ENCODE measurements at places on chromosomes 7 and 10.

GRCh38 chr7:26485367-26485934, 193.8 kb downstream of the SNX10 start:
- no peak for DNase-seq

- DNase-seq = no peak
Observed at GRCh38 chr10:113037218-113037617, 87.2 kb downstream of the TCF7L2 start.

DNA sequence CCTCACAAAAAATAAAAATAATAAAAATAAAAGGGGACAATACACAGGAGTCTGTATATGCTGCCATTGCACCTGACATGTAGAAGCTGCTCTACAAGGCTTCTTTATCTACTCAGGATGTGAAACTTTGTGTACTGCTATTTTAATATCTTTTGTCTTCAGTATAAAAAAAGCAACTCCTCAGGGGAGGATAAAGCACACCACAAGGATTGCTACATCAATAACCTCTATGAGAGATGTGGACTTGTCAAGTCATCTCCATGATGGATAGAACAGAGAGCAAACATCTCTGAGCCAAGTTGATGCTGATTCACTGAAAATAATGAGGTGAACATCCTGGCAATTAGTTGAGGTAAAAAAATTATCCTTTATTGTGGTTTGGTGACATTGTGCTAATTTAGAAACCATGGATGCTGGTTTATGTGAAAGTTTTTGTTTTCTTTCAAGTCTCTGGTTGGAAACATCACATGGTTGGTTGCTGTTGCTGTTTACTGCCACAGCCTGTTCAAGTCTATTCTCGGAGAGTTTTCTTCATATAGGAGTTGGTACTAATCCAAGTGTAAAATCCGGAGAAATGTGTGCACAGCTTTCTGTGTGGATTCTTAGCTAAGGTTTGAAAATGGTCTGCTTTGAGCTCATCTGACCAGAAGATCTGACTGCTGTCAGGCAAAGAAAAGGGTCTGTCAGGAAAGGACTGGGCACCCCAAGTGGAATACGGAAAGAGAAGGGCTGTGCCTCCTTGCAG, 1.5 kb upstream of the HECW1 start:
- DNase-seq = no peak

- DNase-seq = no peak
Observed at GRCh38 chr10:122379041-122379440, 4.5 kb downstream of the PLEKHA1 start.

GRCh38 chr7:28813243-28813962, 144.7 kb downstream of the TRIL start:
- no peak for DNase-seq

GRCh38 chr7:74235518-74236268, 18.5 kb downstream of the RFC2 start:
- no peak for DNase-seq

- DNase-seq = no peak
Observed at GRCh38 chr10:22652988-22653481, 61.3 kb downstream of the PIP4K2A start.

GRCh38 chr10:128431083-128431482, 304.9 kb upstream of the MKI67 start:
- DNase-seq = no peak

DNA sequence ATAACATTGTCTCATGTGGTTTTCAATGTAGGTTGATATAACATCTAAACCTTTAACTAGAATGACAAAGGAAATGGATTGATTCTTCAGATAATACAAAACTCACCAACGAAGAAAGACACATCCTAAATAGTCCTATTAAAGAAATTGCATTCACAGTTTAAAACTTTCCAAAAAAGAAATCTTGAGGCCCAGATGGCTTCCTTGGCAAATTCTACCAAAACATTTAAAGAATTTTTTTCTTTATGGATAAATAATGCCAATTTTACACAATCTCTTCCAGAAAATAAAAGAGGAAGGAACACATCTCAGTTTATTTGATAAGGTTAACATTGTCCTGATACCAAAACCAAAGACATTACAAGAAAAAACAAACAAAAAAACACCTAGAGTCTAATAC, 349.5 kb downstream of the CALN1 start:
- DNase-seq = no peak

GRCh38 chr7:137480401-137480800, 136.9 kb upstream of the PTN start:
- no peak for DNase-seq

DNA sequence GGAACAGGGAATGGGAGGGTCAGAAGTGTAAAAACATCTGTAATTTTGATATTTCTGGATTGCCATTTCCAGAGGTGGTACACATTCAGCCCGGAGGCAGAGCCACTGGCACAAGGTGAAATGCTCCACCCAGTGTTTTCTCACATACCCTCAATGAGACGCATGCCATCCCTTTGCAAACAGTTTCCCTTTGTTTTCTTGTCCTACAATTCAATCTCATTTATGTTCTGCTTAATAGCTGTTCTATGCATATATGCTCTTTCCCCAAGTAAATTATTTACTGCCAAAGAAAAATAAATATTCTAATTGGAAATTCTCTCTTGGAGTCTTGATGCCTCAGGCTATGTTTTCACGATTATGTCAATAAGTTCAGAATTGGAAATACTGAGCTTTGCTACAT, 369.7 kb upstream of the AKR1E2 start:
- no peak for DNase-seq

DNA sequence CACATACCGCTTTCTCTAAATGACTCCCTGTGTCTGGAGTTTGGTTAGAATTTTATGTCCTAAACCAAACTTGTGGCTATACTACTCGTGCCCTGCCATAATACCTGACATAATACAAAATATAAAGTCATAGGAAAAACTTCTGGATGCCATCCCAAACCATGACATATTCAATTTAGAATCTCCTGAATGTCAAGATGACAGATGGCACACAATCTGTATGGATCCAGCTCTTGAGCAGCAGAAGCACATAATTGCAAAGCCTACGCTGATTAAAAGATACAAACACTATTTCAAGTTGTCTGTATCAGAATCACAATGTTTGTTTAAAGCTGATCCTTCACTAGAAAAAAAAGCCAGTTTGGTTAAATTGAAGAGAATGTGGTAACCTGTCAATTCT, 22.4 kb upstream of the CDC14C start:
- no peak for DNase-seq

DNA sequence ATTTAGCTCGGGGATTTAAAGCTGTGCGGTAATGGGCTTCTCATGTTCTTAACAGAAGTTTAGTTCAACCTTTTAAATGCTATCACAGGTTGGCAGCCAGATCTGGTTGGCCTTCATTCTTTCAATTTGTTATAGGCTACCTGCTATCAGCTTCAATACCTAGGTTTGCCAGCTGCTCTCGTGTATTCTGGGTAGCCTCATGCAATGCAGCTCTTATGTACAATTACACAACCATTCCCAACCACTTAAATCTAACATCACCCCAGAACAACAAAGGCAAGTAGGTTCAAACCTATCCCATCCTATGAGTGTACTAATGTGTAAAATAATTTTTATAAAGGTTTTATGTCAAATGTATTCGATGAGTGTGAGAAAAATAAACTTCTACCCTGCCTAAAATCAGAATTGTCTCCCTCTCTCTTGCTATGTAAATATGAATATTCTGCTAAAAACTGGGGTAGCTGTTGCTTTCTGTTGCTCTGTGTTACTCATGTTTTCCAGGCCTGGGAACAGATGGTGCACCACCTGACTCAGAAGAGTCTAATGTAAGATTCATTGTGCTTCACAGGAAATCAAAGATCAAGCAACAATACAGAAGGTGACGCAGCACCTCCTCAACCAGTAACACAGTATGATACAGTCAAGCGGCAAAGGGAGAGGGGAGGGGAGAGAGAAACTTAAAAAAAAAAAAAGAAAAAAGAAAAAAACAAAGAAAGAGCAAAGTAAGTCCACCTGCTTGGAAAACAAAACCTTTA, 188.6 kb downstream of the ETV1 start:
- DNase-seq = no peak

GRCh38 chr10:75407713-75408508, 6.3 kb upstream of the ZNF503 start:
- DNase-seq = no peak

- DNase-seq = no peak
Observed at GRCh38 chr7:135975166-135975565, 2.0 kb downstream of the MTPN start.

DNA sequence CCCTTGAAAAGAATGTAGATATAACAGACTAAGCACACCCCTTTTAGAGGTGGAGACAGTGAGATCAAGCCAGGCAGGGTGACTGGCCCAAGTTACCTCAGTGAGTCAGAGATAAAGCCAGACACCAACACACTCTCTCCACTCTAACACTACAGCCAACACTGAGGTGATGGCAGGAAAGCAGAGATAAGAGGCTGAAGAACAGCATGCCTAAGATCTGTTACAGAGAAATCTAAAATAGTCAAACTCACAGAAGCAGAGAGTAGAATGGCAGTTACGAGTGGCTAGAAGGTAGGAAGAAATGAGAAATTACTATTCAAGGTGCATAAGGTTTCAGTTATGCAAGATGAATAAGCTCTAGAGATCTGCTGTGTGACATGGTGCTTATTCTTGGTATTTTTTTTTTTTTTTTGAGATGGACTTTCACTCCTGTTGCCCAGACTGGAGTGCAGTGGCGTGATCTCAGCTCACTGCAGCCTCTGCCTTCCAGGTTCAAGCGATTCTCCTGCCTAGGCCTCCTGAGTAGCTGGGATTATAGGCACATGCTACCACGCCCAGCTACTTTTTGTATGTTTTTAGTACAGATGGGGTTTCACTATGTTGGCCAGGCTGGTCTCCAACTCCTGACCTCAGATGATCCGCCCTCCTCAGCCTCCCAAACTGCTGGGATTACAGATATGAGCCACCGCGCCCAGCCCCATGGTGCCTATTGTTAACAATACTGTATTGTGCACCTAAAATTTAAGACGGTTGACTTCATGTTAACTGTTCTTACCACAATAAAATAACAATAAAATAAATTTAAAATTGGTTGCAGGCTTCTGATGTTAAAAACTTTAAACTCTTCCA, 28.7 kb downstream of the ICA1 start:
- DNase-seq = no peak

- no peak for DNase-seq
Observed at GRCh38 chr10:47111329-47111862, 188.6 kb upstream of the GDF10 start.

- no peak for DNase-seq
Observed at GRCh38 chr10:114661212-114661880, 3.3 kb upstream of the ABLIM1 start.

GRCh38 chr7:37304921-37305320, 143.7 kb downstream of the ELMO1 start:
- no peak for DNase-seq

DNA sequence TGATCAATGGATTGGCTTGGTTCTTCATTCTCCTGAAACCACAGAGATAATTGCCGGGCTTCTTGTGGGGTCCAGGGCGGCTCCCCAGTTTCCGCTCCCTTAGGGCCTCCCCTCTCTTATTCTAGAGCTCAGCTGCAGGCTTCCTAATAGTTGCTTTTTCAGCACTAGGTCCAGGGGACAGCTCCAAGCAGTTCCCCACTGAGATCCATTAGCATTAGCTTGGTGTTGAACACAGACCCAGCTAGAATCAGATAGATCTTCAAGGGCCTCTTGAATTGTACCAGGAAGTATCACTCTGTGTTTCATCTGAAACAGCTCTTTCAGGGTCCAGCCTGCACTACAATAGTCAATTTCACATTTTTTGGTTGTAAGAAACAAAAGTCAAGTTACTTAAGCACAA, 238.7 kb downstream of the SEC23IP start:
- DNase-seq = peak; percentile 46

DNA sequence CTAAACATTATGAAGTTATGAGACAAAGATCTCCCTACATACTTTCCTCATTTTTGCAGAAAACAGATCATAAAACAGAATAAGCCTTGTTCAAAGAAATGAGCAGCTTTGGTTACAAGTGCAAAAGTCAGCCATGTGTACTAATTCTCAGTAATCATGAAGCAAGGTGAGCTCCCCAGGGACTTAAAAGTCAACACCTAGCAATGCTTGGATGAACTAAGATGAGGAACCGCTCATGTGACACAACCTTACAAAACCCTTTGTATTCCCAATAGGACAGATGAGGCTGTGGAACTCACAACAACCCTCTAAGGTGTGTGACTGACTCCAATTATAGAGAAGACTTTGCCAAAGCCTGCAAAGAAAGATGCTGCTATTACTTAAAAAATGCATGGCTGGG, 154.5 kb downstream of the SLC25A13 start:
- no peak for DNase-seq

DNA sequence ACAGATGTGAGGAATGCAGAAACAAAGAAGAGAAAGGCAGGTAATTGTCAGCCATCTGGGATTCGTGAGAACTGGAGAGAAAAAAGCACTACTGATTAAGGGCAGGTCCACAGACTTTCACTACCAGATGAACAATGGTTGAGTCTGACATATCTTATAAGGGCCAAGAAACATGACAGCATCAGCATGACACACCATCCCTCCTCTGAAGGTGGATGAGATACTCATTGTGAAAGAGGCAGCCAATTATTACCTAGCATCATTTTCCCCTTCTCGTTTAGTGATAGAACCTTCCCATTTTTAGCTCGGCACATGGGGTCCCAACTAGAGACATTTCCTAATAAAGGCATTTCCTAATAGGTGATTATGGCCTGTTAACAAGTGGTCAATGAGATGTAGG, 19.2 kb upstream of the MET start:
- DNase-seq = no peak

DNA sequence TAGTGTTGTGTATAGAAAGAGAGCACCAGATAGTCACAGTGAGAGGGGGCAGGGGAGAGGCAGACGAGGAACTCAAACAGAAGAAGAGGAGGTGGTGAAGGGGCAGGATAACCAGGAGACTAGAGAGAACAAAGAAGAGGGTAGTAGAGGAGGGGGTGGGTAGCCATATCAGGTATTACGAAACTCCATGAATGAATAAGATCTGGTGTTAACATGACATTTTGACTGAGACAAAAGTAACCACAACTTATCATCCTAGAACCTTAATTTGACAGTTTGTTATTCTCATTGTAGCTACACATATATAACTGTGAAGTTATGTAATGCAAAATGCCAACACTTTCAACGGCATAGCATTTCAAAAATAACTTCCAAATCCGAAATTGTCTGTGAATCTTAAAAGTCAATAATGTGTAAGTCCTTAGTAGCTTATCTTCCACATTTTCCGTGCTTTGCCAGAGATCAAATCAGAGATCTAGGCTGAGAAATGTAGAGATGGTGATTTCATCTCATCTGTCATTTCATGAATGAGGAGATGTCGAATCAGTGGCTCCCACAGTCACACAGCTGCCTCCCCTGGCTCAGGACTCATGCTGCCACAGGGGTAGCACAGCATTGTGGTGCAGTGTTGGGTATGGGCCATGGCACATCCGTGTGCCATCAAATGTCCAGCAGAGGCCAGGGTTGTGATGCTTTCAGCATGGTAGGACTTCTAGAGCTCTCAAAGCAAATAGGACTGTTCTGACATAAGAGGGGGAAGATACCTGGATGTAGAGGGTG, 202.1 kb downstream of the HECW1 start:
- DNase-seq = no peak
